ENCODE measurements at places on chromosomes 4 and X.

GRCh38 chr4:156501962-156502361, 469.6 kb downstream of the PDGFC start:
- no peak overlapping the region for H3K4me3 ChIP-seq
- DNase-seq, result no peak
- H3K27me3 ChIP-seq, result peaks cover 7% of the 10 kb centered on the region
- H3K27ac ChIP-seq, result no peak overlapping the region

- no peaks in the 10 kb centered on the region for H3K36me3 ChIP-seq
- H3K27ac ChIP-seq, result no peak overlapping the region
- H3K4me1 ChIP-seq, result no peaks in the 10 kb centered on the region
- DNase-seq, result no peak
- H3K4me3 ChIP-seq, result no peak overlapping the region
Measured at GRCh38 chr4:150890246-150890645, 124.8 kb downstream of the LRBA start.

GRCh38 chr4:40192114-40193015, 4.5 kb upstream of the RHOH start:
- no peak overlapping the region for H3K4me3 ChIP-seq
- peaks cover 3% of the 10 kb centered on the region for H3K4me1 ChIP-seq

DNA sequence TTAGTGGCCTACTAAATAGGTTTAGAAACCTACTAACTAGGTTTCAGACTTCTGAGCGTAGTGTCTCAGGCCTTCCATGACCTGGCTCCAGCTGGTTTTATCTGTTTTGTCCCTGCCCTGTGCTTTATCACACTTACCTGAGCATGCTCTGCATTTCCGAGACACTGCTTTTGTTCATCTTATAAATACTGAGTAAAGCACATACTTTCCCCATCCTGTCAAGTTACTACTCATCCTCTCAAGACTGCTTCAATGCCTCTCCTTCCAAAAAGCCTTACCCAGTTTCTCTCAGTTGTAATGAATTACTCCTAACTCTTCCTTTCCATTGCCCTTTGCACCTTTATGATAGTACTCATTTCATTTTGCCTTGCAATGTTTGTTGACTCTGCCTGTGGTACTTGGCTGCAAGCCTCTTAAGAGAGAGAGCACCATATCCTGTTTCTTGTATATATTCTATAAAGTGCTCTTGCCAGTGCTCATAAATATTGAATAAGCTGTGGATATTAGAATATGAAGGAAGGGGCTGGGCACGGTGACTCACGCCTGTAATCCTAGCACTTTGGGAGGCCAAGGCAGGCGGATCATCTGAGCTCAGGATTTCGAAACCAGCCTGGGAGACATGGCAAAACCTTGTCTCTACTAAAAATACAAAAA, 34.4 kb downstream of the SLAIN2 start:
- H3K27ac ChIP-seq, result peak overlapping the region; percentile 7
- peaks cover 1% of the 10 kb centered on the region for H3K27me3 ChIP-seq
- peaks cover 12% of the 10 kb centered on the region for H3K4me1 ChIP-seq
- H3K4me3 ChIP-seq, result no peak overlapping the region

- no peaks in the 10 kb centered on the region for H3K4me1 ChIP-seq
- DNase-seq, result no peak
- no peaks in the 10 kb centered on the region for H3K27me3 ChIP-seq
- H3K27ac ChIP-seq, result no peak overlapping the region
Measured at GRCh38 chr4:14883661-14884060, 118.6 kb upstream of the CPEB2 start.

DNA sequence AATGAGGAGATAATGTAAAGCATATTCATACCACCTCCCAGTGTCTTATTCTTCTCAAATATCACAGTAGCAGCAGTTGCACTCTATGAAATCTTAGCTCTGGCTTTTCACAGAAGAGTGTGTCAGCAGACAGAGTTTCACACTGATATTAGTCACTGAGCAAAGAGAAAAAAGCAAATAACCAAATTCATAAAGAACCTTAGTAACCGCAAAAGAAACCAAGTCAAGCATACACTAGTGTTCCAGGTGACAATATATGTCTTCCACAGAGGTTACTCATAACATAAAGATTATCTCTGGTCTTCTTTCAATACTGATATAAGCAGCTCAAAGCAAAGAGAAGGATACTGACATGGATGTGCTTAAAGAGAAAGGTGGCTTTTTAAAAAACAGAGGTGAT, 181.7 kb upstream of the EDNRA start:
- DNase-seq, result no peak
- H3K4me1 ChIP-seq, result no peaks in the 10 kb centered on the region
- H3K27me3 ChIP-seq, result no peaks in the 10 kb centered on the region
- H3K36me3 ChIP-seq, result no peaks in the 10 kb centered on the region

- DNase-seq, result no peak
- no peak overlapping the region for H3K27ac ChIP-seq
- no peaks in the 10 kb centered on the region for H3K36me3 ChIP-seq
- H3K4me3 ChIP-seq, result no peak overlapping the region
Measured at GRCh38 chr4:21656832-21657231, 291.7 kb downstream of the KCNIP4 start.

DNA sequence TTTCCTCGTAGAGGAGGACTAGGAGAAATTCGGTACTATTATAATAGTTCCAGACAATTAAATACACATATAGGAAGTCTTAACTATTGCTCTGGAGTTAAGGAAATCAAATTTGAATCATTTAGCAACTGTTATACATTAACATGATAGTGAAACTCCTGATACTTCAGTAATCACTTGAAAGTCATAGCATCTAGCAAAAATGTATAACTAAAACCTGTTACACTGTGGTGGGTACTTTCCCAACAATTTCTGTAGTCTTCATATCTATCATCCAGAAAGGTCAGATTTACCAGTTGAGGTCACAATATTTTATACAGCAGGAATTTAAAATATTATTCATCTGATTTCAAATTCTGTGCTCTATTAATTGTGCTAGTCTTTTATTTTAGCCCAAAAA, 669.6 kb upstream of the PCDH10 start:
- H3K4me3 ChIP-seq, result no peak overlapping the region
- DNase-seq, result no peak
- no peaks in the 10 kb centered on the region for H3K36me3 ChIP-seq
- H3K27ac ChIP-seq, result no peak overlapping the region
- no peaks in the 10 kb centered on the region for H3K4me1 ChIP-seq

DNA sequence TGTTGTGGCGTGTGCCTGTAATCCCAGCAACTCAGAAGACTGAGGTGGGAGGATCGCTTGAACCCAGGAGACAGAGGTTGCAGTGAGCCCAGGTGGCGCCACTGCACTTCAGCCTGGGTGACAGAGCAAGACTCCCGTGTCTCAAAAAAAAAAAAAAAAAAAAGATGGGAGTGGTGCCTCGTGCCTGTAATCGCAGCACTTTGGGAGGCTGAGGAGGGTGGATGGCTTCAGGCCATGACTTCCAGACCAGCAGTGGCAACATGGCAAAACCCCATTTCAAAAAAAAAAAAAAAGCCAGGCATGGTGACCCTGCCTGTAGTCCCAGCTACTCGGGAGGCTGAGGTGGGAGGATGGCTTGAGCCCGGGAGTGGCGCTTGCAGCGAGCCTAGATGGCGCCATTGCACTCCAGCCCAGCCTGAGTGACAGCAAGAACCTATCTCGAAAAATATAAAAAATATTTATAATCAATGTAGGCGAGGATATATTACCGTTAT, 27.0 kb downstream of the EIF2S3 start:
- DNase-seq, result peak; percentile 58
- no peaks in the 10 kb centered on the region for H3K27me3 ChIP-seq
- H3K27ac ChIP-seq, result no peak overlapping the region
- H3K4me3 ChIP-seq, result no peak overlapping the region
- no peaks in the 10 kb centered on the region for H3K4me1 ChIP-seq
- no peaks in the 10 kb centered on the region for H3K36me3 ChIP-seq

GRCh38 chr4:76758996-76759395, 138.9 kb downstream of the SOWAHB start:
- no peak overlapping the region for H3K27ac ChIP-seq
- H3K36me3 ChIP-seq, result no peaks in the 10 kb centered on the region
- DNase-seq, result no peak
- peaks cover 6% of the 10 kb centered on the region for H3K4me1 ChIP-seq
- no peak overlapping the region for H3K4me3 ChIP-seq

DNA sequence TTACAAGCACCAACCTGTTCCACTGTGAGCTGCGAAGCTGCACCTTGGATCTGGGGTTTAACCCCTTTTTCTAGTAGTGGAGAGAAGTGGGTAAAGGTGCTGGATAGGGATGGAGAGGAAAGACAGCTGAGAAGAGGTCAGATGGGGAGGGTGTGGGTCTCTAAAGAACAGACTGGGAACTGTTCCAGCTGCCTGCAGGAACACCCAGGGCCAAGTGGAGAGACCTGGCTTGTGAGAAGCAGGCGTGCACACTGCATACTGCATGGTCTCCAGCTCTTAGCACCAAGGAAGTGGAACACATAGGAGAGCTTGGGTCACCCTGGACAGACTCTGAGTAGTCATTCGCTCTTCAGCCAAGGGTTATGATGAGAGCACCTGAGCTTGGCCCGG, 16.1 kb downstream of the BCOR start:
- H3K36me3 ChIP-seq, result no peaks in the 10 kb centered on the region
- H3K27ac ChIP-seq, result no peak overlapping the region
- H3K4me3 ChIP-seq, result no peak overlapping the region
- peaks cover 23% of the 10 kb centered on the region for H3K4me1 ChIP-seq

DNA sequence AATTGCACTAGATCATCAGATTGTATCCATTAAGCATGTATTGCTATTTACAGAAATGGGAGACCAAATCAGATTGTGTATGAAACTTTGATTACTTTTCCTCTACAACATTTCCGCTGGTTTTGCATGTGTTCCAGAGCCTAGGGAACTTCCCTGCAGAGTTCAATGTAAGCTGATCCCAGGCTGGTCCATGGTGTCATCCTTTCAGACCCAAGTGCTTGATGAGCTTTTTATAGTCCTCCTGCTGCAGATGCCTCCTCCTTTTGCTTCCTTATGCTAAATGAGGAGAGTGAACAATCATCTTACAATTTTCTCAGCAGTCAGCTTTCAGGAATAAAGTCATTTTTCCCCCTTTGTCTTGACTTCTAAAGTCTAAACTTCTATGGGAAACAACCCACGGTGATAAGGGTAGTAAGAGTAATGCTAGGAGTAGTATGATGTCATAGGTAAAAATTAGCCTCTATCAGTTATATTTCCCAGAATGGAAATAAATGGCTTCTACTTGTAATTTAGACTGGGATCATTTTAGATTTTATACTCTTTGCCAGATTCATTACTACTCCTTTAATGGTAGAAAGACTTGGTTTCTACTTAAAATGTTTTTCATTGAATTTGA, 55.1 kb upstream of the SLC4A4 start:
- H3K27ac ChIP-seq, result no peak overlapping the region
- no peak for DNase-seq
- no peaks in the 10 kb centered on the region for H3K27me3 ChIP-seq
- H3K4me3 ChIP-seq, result no peak overlapping the region
- no peaks in the 10 kb centered on the region for H3K36me3 ChIP-seq

GRCh38 chr4:55435141-55435841, 39.5 kb downstream of the TMEM165 start:
- H3K4me1 ChIP-seq, result no peaks in the 10 kb centered on the region
- H3K27me3 ChIP-seq, result no peaks in the 10 kb centered on the region
- no peak overlapping the region for H3K27ac ChIP-seq
- H3K36me3 ChIP-seq, result no peaks in the 10 kb centered on the region

GRCh38 chr4:76458825-76459224, 23.8 kb downstream of the SHROOM3 start:
- DNase-seq, result peak; percentile 26
- no peak overlapping the region for H3K4me3 ChIP-seq
- no peaks in the 10 kb centered on the region for H3K27me3 ChIP-seq
- peaks cover 10% of the 10 kb centered on the region for H3K4me1 ChIP-seq
- H3K36me3 ChIP-seq, result peaks cover 13% of the 10 kb centered on the region

- no peak overlapping the region for H3K4me3 ChIP-seq
- peaks cover 2% of the 10 kb centered on the region for H3K27me3 ChIP-seq
- no peaks in the 10 kb centered on the region for H3K36me3 ChIP-seq
- H3K4me1 ChIP-seq, result no peaks in the 10 kb centered on the region
- H3K27ac ChIP-seq, result no peak overlapping the region
- no peak for DNase-seq
Measured at GRCh38 chr4:87805971-87806370, 6.6 kb downstream of the IBSP start.

- H3K4me3 ChIP-seq, result no peak overlapping the region
- H3K4me1 ChIP-seq, result no peaks in the 10 kb centered on the region
- peaks cover 5% of the 10 kb centered on the region for H3K27me3 ChIP-seq
- no peak for DNase-seq
- H3K27ac ChIP-seq, result no peak overlapping the region
Measured at GRCh38 chr4:17332478-17332877, 179.4 kb downstream of the QDPR start.

DNA sequence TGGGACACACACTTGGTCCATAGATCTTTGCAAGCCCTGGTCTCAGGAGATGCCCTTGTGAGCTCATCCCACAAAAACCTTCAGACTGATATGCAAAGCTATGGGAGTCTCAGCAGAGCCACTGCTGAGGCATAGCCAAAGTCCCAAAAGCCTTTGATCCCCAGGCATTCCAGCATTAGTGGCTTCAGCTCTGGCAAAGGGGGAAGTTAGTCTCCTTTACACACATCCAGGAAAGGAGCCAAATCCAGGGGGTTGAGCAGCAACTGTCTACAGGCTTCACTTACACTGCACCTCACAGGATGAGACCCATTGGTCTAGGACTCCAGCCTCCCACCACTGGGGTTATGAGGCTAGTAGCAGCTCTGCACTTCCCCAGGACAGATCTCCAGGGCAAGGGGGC, 14.0 kb downstream of the PF4 start:
- no peak overlapping the region for H3K4me3 ChIP-seq
- DNase-seq, result no peak
- H3K4me1 ChIP-seq, result no peaks in the 10 kb centered on the region
- no peak overlapping the region for H3K27ac ChIP-seq
- no peaks in the 10 kb centered on the region for H3K36me3 ChIP-seq

DNA sequence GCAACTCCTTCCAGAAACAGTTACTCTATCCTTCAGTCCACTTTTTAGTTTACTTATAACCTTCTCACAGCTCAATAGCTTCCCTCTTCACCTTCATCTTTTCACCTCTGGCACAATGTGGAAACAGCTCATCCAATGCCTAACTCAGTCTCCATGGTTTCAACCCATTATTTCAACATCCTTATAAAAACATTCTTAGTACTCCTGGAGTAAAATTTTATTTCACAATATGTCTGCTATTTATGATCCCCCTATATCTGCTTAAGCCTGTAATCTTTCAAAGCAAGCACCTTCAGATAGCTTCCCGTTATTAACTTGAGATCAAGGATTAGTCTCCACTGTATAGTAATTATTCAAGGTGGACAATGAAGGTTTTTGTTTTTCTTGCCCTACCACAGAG, 156.3 kb downstream of the GASK1B start:
- H3K27me3 ChIP-seq, result no peaks in the 10 kb centered on the region
- no peak overlapping the region for H3K4me3 ChIP-seq
- peaks cover 4% of the 10 kb centered on the region for H3K4me1 ChIP-seq
- no peak overlapping the region for H3K27ac ChIP-seq
- no peaks in the 10 kb centered on the region for H3K36me3 ChIP-seq

DNA sequence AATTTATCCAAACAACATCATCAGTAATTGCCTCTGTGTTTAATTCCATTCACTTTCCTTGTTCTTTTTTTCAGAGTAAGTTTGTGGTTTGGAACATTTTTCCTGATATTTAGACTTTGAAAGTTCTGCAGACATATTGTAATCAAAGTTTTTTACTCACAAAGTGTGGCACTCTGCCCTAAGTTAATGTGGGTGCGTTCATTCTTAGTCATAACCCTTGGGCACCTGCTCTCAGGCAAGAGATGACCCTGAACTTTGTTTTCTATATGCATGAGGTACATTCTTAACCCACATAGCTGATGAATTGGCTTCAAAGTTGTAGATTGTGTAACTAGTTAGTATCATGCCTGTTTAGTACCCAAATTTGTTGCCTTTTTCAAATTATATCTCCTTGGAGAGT, 424.3 kb downstream of the GRXCR1 start:
- H3K4me3 ChIP-seq, result no peak overlapping the region
- H3K4me1 ChIP-seq, result no peaks in the 10 kb centered on the region
- H3K36me3 ChIP-seq, result peaks cover 7% of the 10 kb centered on the region
- no peak overlapping the region for H3K27ac ChIP-seq
